ENCODE measurements at places on chromosomes 12 and 14.
A peak's percentile ranks its signal among the peaks of the same experiment; 100 is the strongest.

DNA sequence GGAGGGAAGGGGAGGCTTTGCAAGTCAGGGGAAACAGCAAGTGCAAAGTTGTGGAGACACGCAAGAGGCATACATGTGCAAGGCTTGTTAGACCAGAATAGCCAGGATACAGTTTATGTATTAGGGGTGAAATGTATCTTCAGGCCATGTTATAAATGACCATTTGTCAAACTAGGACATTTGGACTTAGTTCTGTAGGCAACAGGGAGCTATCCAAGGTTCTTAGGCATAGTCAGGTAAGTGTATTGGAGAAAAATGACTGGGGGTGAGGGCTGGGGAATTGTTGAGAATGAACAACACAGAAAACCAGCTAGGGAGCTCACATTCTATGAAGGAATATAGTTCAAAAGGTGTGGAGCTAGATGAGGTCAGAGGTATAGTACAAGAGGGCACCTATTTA, 42.5 kb downstream of the TPH2 start:
- DNase-seq = no peak

DNA sequence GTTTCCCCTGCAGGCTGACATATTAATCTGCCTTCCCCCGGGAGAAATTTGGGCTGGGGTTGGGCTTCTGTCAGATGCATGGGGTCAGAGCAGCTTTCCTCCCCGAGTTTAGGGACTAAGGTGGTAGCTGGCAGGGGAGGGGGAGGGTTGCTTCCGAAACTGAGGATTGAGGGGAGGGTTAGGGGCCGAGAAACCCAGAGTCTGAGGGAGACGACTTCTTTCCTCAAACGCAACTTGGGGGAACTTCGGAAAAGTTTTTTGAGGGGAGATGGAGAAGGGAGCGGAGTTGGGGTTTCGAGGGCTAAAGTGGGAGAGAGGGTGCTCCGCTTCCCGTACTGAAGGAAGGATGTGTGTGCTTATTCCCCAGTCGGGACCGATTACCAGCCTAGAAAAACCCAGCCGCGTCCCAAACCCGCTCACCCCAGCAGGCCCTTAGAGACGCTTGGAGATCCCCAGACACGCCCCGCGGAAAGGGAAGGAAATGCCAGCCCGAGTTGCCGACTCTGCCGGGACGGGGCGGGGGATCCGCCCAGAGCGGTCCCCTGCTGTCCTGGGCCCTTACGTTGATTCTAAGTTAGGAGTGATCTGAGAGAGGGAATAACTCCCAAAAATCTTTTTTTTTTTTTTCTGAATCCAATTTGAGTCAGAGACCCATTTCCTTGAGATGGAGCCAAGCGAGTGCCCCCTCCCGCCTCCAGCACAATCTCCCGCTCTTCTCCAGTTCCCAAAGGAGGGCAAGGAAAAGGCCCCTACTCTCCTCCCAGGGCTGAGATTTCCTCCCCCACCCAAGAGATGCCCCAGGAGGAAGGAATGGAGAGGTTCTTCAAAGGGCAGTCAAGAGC, 61.9 kb downstream of the SMUG1 start:
- no peak for DNase-seq

DNA sequence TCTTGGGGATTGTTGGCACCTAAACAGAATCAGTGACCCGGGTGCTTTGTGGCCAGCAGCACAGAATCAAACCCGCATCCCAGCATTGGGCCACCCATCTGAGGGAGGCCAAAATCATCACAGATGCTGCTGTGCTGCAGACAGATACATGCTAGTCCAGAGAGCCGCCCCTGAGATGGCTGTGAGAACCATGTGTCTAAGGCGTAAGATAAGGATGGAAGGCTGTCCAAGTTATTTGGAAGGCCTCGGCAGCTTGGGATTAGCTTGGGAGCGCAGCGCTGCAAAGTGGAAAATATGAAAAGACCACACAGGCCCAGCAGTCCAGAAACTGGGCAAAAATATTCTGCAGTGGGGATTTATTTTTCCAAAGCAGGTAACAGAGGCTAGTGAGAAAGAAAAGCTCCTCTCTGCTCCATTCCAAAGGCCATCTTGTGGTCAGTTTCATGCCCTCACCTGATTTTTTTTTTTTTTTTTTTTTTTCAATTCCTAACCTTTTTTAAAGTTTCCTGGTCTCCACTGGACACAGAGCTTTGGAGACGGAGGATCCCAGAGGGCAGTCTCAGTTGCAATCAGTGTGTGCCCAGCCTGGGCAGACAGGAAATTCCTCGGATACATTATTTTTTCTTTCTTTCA, 178.9 kb upstream of the BCL2L14 start:
- DNase-seq = no peak

- DNase-seq = no peak
Observed at GRCh38 chr14:36747411-36748184, 85.9 kb downstream of the PAX9 start.

GRCh38 chr12:115090783-115091182, 406.8 kb upstream of the TBX3 start:
- DNase-seq = no peak

- DNase-seq = no peak
Observed at GRCh38 chr14:104858811-104859426, 6.1 kb upstream of the CEP170B start.

- DNase-seq = no peak
Observed at GRCh38 chr12:11716794-11717518, 67.5 kb downstream of the ETV6 start.

DNA sequence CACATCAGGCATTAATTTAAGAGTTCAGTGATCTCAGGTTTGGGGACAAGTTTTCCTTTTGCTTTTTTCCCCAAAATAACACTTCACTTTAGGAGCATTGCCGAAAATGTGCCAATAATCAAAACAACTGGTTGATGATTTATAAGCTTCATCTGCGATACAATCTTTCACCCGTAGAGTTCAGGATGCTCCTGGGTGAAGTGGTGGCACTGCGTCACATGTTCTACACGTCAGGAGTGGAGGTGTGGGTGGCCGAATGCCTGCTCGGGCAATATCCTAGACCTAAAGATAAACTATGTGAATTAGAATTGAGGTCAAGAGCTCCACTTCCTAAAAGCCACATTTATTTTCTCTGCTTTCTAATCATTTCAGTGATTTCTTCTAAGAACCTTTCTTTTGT, 70.9 kb upstream of the DICER1 start:
- no peak for DNase-seq

DNA sequence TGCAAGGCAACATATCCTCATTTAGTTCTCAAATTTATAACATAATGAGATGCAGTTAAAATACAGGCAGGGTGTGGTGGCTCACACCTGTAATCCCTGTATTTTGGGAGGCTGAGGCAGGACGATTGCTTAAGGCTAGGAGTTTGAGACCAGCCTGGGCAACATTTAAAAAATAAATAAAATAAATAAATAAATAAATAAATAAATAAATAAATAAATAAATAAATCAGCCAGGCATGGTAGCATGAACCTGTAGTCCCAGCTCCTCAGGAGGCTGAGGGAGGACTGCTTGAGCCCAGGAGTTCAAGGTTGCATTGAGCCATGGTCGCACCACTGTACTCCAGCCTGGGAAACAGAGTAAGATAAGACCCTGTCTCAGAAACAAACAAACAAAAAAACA, 39.4 kb downstream of the TCHP start:
- no peak for DNase-seq

DNA sequence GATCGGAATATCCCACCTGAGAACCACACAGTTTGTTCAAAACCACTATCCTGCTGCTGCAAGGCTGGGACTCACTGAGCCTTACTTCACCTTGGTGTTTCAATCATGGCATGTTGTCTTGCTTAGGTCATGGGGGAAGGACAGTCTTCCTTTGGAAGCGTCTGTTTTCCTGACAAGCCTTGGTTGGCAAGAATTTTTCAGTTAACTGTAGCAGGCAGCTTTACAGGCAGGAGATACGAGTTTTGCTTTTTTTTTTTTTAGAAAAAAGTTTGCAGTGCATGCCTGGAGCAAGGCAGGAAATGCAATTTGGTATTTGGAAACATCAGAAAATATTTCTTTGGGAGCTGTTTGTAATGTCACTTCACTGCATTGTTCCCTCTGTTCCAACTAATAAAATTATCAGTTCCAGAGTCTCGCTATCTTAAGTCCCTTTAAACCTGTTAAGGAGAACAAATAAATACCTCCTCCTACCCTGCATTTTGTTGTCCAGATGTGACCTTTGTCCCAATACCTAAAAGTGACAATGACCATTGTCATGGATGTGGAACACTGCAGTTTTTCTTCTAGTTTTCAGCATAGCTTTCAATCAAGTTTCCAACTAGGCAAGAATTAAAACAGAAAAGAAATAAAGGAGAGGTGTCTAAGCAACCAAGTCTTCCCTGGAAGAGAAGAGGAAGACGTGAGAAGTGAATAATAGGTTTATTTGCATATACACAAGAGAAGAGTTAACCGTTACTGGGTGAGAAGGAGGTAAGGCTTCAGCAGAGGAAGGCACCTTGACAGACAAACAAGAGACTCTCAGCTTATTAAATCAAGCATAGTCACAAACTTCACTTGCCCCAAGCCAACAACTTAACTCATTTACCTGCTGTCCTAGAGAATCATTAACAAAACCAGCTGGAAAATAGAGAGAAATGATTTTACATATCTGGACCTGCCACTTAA, 71.4 kb upstream of the ACTN1 start:
- DNase-seq = no peak

DNA sequence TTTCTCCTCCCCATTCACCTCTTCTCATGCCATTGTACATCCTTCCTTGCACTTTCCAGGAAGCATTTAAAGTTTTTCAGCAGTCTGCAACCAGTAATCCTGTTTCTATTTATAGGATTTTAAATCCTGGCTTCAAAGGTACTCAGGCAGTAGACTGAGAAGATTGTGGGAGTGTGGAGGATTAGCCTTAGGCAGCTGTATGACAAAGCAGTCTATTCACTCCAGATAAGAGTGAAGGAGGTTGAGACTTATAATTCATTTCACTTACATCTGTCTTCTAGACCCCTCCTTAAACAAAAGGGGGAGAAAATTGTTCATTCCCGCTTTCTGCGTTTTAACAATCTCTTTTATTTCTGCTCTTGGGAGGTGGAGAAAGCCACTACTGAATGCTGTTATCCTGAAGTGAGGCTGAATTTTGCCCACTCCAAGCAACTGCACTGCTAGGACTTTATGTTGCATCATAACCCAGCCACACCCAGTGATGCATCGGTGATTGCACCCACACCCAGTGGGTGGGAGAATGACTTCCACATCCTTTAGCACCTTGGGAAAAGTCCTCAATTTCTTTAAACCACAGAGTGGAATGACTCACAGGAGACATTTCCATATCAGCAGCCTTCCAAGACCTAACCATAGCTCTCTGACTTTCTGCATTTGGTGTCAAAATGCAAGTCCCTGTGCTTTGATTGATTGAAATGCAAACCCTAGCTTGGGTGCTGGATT, 382.5 kb upstream of the ATP2B1 start:
- no peak for DNase-seq

DNA sequence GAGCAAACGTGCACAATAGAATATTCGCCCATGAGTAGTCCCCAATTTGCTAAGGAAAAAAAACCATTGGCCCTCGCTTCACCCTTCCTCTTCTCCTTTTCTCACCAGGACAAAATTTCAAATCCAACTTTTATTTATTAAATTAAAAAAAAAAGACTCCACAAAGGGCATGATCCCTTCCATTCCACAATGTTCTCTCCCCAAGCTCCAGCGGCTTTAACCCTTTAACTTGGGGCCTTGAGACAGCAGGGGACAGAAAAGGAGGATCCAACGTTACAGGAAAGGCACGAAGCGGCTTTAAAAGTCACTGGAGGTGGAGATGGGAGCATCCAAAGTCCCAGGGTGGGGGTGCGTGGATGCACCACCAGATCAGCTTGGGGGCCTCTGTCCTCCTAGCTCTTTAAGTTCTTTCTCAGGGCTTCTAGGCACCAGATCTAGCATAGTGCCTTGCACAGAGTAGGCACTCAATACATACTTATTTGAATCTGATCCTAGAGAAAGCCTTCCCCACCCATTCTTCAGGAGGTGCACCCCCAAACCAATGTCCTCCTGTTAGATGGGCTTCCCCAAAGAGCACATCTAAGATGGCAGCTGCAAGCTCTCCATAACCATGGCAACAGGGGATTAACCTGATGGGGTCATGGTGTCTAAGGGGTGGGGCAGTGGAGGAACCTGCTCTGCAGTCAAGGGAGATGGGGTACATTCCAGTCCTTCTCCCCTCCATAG, 5.2 kb upstream of the AAAS start:
- no peak for DNase-seq

- DNase-seq = no peak
Observed at GRCh38 chr12:21599143-21599999, 5.3 kb downstream of the GYS2 start.

GRCh38 chr12:67068204-67068731, 200.9 kb upstream of the CAND1 start:
- DNase-seq = peak; percentile 6

- DNase-seq = no peak
Observed at GRCh38 chr12:88309546-88309945, 167.4 kb downstream of the TMTC3 start.

GRCh38 chr12:91871751-91872150, 273.9 kb downstream of the BTG1 start:
- DNase-seq = no peak

DNA sequence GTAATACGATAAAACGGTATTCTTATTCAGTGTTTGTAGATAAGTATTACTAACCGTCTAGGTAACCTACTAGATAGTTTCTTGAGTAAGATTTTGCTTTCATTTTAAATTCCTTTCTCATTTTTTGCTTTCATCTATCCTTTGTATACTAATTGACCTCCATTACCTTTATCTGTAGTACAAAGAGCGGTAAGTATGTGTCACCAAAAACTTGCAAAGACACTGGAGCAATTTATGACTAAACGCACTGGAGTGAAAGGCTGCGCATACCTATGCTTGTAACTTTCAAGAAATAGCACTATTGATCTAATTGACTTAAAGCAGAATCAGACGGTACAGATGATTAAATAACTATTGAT, 1.7 kb downstream of the ARHGAP5 start:
- no peak for DNase-seq

DNA sequence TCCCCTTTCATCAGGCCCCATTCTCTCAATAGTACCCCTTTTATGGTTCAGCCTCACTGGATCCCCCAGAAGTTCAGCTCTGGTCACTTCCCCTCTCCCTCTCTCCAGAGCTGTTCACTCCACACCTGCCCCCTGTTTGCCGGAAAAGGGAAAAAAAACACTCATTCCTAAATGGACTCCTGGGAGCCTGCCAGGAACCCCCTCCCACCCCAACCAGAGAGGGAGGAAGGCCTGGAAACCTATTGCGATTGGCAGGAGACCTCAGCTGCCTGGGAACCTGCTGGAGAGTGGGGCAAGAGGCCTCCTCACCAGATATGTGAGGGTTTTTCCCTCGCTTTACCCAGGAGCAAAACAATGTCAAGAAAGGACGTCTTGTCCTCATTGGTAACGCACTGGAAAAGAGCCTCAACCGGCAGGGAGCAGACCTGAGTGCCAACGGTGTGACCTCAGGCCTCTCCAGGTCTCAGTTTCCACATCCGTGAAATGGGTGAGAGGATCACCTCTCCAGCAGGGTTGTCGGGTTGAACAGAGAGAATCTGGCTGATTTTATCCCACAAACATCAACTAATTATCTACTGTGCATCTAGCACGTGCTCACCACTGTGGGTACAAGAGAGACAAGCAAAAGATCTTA, 4.6 kb downstream of the DTX1 start:
- DNase-seq = no peak

- DNase-seq = no peak
Observed at GRCh38 chr12:22122359-22122758, 76.3 kb downstream of the CMAS start.

- no peak for DNase-seq
Observed at GRCh38 chr12:2647186-2647585, 147.6 kb upstream of the FKBP4 start.
